ENCODE measurements at places on chromosomes 6 and 20. TPM values are rescaled to one million over a fixed set of nuclear protein-coding genes. Genes with fewer than 3 reads are reported as not detected.

SASH1 gene
- 3.9 TPM for polyA plus RNA-seq

LY6G6F gene
- 0.11 TPM for polyA plus RNA-seq

RIMS1 gene
- polyA plus RNA-seq, result not detected

LRFN2 gene
- polyA plus RNA-seq, result 0.07 TPM

EDN3 gene
- 6.4 TPM for polyA plus RNA-seq

TP53TG5 gene
- not detected for polyA plus RNA-seq

HSPA1L gene
- polyA plus RNA-seq, result 0.93 TPM

GATA5 gene
- not detected for polyA plus RNA-seq

PTK6 gene
- 0.64 TPM for polyA plus RNA-seq

UBD gene
- 121 TPM for polyA plus RNA-seq

SYNDIG1 gene
- polyA plus RNA-seq, result 1.2 TPM

CTAGE9 gene
- not detected for polyA plus RNA-seq

SOX18 gene
- 25.5 TPM for polyA plus RNA-seq

TMEM151B gene
- 0.03 TPM for polyA plus RNA-seq

OPRM1 gene
- polyA plus RNA-seq, result not detected

HLA-DRB5 gene
- polyA plus RNA-seq, result 3.0 TPM

TMEM74B gene
- polyA plus RNA-seq, result 2.1 TPM

RNF217 gene
- polyA plus RNA-seq, result 0.89 TPM

ID1 gene
- 47.6 TPM for polyA plus RNA-seq

IL17F gene
- not detected for polyA plus RNA-seq

GPR6 gene
- not detected for polyA plus RNA-seq

BTN1A1 gene
- polyA plus RNA-seq, result 0.33 TPM

SAPCD1 gene
- 7.5 TPM for polyA plus RNA-seq

SLC22A2 gene
- not detected for polyA plus RNA-seq

SSTR4 gene
- polyA plus RNA-seq, result not detected

LGSN gene
- 0.09 TPM for polyA plus RNA-seq

MAS1L gene
- not detected for polyA plus RNA-seq

LMBRD1 gene
- polyA plus RNA-seq, result 28.9 TPM

PRICKLE4 gene
- 0.41 TPM for polyA plus RNA-seq

DEFB124 gene
- polyA plus RNA-seq, result not detected

MEP1A gene
- 0.22 TPM for polyA plus RNA-seq

RHAG gene
- not detected for polyA plus RNA-seq

PPARD gene
- 12.7 TPM for polyA plus RNA-seq

LAMA4 gene
- polyA plus RNA-seq, result 2.4 TPM

POU3F2 gene
- polyA plus RNA-seq, result not detected

POLR1C gene
- 27.9 TPM for polyA plus RNA-seq

INSM1 gene
- polyA plus RNA-seq, result 0.22 TPM

IFT52 gene
- polyA plus RNA-seq, result 15.9 TPM

C20orf141 gene
- not detected for polyA plus RNA-seq

LY6G6D gene
- not detected for polyA plus RNA-seq

GNAS-AS1 gene
- polyA plus RNA-seq, result 0.22 TPM

SYCP2L gene
- 0.06 TPM for polyA plus RNA-seq

LY6G5C gene
- 3.5 TPM for polyA plus RNA-seq

HLA-DOA gene
- 36.9 TPM for polyA plus RNA-seq

C6orf58 gene
- not detected for polyA plus RNA-seq

IL20RA gene
- not detected for polyA plus RNA-seq

COL12A1 gene
- polyA plus RNA-seq, result 4.6 TPM

BACH2 gene
- polyA plus RNA-seq, result 3.0 TPM

STX11 gene
- polyA plus RNA-seq, result 5.9 TPM

CDH26 gene
- 0.70 TPM for polyA plus RNA-seq

Data from spleen (tissue), 13 donors.